ENCODE measurements at places on chromosomes 4 and X. TPM values are rescaled to one million over a fixed set of nuclear protein-coding genes. Genes with fewer than 3 reads are reported as not detected.

DNA sequence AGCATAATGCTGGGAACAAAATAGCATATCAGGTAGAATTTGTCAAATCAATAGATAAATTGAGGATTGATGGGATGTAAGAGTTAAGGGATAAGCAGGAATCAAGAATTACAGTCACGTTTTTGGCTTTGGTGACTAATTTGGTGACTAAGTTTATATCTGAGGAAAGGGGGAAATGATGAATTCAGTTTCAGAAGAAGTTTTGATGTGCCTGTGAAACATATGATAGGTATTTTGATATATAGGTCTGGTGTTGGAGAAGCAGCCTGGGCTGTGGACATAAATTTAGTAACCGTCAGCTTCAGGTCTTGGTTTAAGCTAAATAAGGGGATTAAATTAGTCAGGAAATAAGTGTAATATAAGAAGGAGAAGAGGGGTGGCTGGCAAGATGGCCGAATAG, 79.0 kb upstream of the EDA2R start:
- DNase-seq, result no peak

GRCh38 chr4:145196747-145197146, 16.4 kb upstream of the OTUD4 start:
- no peak for DNase-seq

- DNase-seq, result no peak
Measured at GRCh38 chrX:12685541-12685940, 105.7 kb upstream of the PRPS2 start.

- DNase-seq, result no peak
Measured at GRCh38 chr4:116603096-116603495, 482.3 kb downstream of the TRAM1L1 start.

CYTL1 gene
- polyA plus RNA-seq, result 10.1 TPM

DNA sequence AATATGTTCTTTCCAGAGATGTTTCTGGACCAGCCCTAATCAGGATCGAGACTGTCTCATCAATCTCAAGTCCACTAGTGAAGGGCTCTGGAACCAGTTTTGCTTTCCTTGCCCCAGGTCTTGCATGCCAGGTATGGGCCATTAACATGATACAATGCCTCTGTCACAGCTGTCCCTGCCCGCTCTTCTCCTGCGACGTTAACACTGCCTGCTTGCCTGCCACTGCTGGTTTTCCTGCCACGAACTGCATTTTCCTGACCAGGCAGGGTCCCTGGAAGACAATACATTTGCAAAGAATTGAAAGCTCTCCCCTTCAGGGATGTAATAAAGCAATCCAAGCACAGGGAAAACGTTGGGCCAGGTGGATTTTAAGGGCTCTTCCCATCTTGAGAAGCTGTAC, 200.3 kb downstream of the MID1 start:
- DNase-seq, result no peak

RIPPLY1 gene
- not detected for polyA plus RNA-seq

DNA sequence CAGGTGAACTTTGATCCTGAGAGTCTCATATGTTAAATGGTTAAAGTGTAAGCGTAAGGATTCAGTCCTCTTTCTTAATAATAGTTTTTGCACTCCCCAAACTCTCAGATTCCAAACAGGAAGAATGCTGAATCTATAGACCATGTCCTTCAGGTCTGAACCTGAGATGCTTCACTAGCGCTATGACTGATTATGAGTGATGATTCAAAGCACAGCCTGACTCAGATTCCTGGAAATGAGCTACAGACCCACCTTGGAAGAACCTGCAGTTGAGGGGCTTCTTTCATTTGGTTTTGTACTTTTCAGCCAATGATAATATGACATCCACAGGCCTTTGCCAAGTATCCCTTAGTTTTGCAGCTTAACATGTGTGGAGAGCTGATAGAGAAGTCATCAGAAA, 1.4 kb downstream of the EDNRA start:
- DNase-seq, result no peak

LGI2 gene
- polyA plus RNA-seq, result 0.79 TPM

- DNase-seq, result no peak
Measured at GRCh38 chr4:91751961-91752360, 551.8 kb upstream of the GRID2 start.

TMEM156 gene
- polyA plus RNA-seq, result 0.53 TPM

GRCh38 chr4:148124512-148124911, 317.7 kb downstream of the NR3C2 start:
- DNase-seq, result no peak

GRCh38 chrX:109301177-109301576, 180.7 kb downstream of the GUCY2F start:
- DNase-seq, result no peak

PARM1 gene
- polyA plus RNA-seq, result 81.3 TPM

GUCY1B1 gene
- polyA plus RNA-seq, result 8.0 TPM

GRCh38 chrX:38356401-38356800, 4.0 kb downstream of the OTC start:
- DNase-seq, result no peak

- no peak for DNase-seq
Measured at GRCh38 chrX:14013054-14013453, 16.6 kb downstream of the GEMIN8 start.

DNA sequence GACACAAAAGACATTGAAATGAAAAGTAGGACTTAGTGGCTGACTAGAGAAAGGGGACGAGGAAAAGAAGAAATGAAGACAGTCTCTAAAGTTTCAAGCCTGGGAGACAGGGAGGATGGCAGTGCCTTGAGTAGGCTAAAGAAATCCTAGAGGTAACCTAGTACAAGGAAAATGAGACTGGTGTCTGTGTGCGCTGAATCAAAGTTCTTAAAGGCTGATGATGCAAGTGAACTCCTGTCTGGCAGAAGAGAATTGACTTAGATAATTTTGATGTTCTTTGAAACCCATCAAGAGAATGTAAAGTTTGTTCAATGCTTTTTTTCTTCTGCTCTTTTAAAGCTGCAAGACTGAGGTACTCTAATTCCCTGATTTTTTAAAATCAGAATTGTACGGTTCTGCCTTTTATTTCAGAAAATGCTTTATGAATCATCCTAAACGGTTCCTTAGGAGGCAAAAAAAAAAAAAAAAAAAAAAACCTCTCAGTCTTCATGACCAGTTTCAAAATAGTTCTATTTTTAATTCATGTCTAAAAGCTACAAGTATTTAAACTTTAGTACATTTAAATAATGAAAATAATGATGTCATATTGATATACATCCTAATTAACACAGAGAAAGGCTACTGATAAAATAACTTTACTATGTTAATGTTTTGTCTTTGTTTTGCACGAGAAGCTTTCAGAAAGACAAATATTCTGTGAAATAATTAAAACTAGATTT, 189.8 kb downstream of the PPP3CA start:
- no peak for DNase-seq
